ENCODE measurements at places on chromosomes 4 and X.

DNA sequence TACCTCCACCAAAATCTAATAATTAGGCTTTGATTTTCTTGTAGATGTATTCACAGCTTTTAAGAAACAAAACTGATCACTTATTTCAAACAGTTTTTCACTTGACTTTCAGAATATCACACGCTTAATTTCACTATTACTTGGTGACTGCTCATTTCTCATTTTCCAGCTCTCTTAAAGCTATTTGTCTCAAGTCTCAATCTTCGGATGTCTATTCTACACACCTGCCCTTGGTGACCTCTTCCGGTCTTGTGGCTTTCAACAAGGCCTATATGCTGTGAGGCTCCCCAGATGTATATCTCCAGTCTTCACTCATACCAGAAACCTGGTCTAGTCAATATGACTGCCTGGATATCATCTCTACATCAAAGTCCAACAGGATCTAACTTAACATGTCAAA lies 34.9 kb upstream of the ANXA10 start:
- no peak for DNase-seq

GRCh38 chrX:114582264-114582632 lies 1.6 kb upstream of the HTR2C start:
- DNase-seq, result peak; percentile 7

GRCh38 chrX:123339221-123339905 lies 155.3 kb downstream of the GRIA3 start:
- no peak for DNase-seq

- DNase-seq, result no peak
These were observed 95.1 kb upstream of the IQCM start for GRCh38 chr4:149910604-149911350.

DNA sequence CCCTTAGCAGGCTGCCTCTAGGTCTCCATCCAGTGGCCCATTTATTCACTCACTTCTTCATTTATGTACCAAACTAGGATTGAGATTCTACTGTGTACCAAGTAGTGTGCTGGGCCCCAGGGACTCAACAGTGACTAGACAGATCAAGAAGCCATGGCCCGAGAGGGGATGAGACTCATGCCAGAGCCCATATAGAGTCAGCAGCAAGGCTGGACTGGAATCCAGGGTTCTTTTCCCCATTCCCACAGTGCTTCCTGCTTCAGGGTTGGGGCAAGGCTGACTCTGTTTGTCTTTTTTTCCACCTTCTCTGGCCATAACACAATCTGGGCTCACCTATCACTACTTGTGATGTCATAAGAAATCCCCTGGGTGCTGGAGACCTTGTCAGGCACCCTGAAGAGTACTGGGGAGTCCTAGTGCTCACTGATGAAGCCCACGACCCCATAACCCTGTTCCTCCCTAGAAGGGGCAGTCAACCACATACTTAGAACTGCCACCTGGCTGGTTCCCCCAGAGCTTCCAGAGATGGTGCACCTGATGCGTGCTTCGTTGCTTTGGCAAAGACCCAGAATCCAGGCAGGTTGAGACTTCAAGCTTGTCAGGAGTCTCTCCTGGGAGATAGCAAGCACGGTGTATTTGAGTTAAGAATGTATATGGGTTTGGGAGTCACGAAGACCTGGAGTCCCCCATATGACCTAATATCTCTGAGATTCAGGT lies 6.2 kb downstream of the RTL5 start:
- DNase-seq, result no peak

GRCh38 chr4:169618286-169618685 lies 2.1 kb upstream of the CLCN3 start:
- no peak for DNase-seq

GRCh38 chrX:31580227-31580626 lies 508.4 kb upstream of the FTHL17 start:
- no peak for DNase-seq
